ENCODE measurements at places on chromosomes 5 and 9.
A peak's percentile ranks its signal among the peaks of the same experiment; 100 is the strongest.

- DNase-seq, result no peak
Measured at GRCh38 chr9:11275158-11275695, 662.4 kb upstream of the PTPRD start.

GRCh38 chr9:107312376-107313050, 29.4 kb downstream of the RAD23B start:
- DNase-seq, result no peak

DNA sequence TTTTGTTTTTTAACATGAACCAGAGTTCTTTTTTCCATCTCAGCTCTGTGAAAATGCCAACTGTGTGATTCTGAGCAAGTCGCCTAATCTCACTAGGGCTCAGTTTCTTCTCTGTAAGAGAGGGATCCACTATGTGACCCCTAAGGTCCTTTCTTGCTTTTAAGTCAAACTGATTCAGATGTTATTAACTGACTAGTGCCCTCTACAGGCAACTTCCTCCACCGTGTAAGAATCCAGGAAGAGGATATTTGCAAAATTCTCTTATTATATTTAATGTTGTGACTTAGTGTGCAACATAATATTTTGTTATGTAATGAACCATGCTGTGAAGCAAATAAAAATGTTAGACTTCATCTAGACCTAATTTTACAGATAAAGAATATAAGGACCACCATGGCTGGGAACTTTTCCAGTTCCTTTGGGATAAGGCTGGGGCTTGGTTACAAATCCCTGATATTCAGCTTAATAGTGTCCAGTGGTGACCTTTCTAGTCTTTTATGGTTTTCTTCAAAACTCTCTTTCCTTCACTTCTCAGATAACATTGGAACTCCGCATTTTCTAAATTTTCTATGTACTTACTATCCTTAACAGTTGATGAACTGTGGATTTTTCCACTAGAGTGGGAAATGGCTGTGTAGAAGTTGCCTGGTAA, 244.7 kb downstream of the PIK3R1 start:
- DNase-seq, result peak; percentile 5

DNA sequence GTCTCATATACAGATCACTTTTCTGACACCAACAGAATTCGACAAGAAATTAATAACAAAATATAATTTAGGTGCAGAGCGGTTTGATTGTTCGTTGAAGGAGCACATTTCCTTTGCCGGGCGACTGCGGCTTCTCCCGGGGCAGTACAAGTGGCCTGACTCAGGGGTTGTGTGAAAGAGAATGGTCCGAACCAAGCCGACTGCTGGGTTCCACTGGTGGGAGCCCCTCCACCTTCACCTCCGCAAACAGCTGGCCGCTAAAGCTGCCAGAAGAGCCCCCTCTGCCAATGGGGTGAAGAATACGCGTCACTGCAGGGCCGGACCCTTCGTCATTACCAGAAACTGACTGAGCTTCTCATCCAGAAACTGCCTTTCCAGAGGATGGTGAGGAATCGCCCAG, 156.0 kb upstream of the IFNE start:
- no peak for DNase-seq

- DNase-seq, result no peak
Measured at GRCh38 chr5:122312591-122313406, 762 bp downstream of the SNCAIP start.

DNA sequence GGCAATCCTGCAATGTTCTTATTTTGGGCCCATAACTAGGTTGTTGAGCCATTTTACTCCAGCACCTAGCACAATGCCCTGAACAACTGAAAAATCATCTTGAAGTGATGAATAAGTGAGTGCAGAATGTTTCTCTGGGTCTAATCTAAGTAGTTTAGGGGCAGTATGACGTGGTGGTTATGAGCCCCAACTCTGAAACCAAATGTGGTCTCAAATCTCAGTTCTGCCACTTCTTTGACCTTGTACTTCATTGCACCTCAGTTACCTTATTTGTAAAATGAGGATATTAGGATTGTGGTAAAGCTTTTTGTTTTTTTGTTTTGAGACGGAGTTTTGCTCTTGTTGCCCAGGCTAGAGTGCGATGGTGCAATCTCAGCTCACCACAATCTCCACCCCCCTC, 80.9 kb upstream of the SNX2 start:
- no peak for DNase-seq

DNA sequence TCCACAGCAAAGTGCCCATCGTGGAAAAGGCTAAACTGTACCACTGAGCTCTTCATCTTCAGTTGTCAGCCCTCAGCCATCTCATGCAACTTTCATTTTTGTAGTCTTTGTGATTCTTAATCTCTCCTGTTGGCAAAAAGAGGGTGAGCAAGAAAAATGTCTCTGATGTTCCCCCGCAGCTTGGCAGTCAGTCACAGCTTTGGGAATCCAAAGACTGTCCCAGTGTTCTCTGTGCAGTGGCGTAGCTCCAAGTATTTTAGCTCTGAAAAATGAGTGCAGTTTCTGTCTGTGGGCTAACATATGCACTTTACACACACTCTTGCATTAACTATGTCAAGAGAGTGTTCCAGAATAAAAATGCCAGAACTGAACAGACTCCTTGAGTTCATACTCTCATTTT, 372.2 kb downstream of the TMEM232 start:
- no peak for DNase-seq

DNA sequence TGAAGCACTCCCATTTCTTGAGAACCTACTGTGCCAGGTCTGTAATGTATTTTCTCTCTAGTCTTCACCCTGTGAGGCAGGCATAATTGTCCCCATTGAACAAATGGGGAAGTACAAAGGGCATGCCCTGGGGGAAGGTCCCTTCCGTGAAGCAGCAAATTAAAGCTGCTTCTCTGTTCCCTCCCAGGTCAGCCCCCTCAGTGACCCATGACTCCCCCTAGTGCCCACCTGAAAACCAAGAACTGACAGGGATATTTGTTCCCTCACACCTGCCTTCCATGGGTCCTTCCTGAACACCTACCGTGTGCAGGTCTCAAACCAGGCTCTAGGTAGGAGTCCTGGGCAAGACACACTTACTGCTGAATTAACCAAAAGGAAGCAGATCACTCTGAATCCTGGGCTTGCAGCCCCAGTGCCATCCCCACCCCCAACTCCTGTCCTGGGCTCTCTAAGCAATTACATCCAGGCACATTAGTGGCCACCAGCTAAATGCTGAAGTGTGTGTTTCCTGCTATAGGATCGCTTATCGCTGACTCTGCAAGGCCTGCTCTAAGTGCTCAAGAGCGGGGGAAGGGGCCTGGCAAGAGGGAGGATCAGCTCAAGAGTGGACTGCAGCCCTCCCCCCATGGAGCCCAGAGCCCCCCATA, 254.8 kb downstream of the CDK5RAP2 start:
- no peak for DNase-seq

GRCh38 chr5:172860520-172861443, 26.7 kb downstream of the ERGIC1 start:
- no peak for DNase-seq

DNA sequence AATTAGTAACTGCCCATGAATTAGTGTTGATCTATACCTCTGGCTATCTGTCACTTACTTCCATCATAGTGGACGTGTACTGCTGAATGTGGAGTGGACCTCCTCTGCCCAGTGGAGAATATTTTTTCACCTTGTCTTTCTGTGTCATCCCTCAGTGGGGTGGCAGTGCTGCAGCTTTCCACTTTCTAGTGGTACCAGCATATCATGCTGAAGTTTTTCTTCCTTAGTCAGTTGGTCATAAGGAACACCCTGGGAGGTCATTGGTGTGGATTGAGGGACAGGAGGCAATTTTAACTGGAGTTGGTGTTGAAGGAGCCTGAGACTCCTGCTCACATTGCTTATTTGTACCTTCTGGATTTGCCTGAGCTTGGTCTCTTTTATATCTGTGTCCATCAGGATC, 151.7 kb upstream of the ANKH start:
- no peak for DNase-seq

- DNase-seq, result no peak
Measured at GRCh38 chr9:21684831-21685362, 117.5 kb upstream of the MTAP start.

DNA sequence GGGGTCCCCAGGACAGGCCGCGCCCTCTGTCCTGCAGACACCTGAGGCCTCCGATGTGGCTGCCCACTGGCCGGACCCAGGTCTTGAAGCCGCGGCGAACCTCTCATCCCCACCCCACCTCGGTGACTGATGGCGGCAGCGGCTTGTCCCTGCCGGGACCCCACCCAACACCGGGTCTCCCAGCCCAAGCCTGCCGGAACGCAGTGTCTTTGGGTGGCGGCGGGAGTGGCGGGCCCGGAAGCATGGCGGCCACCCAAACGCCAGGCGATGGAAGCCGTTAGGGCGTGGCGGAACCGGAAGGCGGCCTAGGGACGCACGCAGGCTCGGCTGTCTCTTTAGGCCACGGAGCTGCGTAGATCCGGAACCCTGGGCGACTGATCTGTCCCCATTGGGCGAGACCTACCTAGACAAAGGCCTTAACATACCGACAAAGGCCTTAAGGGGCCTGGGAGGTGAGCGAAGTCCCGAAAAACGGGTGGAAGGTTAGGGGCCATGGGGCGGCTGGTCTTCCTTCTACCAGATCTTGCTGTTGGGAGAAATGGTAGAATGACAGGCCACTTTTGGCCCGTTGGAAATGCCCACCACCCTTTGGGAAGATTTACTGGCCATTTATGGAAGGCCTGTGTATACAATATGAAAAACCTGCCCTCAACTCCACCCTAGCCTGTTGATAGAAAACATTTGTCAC, 94.6 kb upstream of the SMC2 start:
- DNase-seq, result no peak

GRCh38 chr5:102270036-102270435, 26.0 kb downstream of the SLCO4C1 start:
- no peak for DNase-seq

- no peak for DNase-seq
Measured at GRCh38 chr5:173535166-173535975, 81.1 kb downstream of the BOD1 start.

- DNase-seq, result no peak
Measured at GRCh38 chr5:6389946-6390530, 11.7 kb upstream of the MED10 start.

DNA sequence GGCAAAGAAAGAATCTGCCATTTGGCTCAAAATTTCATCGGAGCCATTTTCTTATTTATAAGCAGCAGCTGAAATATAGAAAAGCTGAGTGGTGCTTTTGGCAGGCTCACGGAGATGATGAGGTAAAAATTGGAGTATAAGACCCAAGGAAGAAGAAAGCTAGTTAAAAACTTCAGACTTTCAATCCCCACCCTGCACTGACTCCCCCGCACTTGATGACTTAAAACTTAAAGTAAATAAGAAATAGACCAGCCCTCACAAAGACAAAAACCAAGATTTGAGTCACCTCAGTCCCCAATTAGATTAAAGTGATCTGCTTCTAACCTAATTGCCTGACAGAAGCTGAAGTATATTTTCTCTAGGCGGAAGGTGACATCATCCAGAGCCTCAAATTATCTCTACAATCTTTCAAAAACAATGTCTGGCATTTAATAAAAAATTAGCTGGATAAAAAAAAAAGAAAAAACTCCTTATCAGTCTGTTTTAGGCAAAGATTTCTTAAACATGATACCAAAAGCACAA, 124.0 kb upstream of the PJA2 start:
- no peak for DNase-seq

GRCh38 chr5:124648902-124649467, 97.5 kb downstream of the ZNF608 start:
- no peak for DNase-seq

DNA sequence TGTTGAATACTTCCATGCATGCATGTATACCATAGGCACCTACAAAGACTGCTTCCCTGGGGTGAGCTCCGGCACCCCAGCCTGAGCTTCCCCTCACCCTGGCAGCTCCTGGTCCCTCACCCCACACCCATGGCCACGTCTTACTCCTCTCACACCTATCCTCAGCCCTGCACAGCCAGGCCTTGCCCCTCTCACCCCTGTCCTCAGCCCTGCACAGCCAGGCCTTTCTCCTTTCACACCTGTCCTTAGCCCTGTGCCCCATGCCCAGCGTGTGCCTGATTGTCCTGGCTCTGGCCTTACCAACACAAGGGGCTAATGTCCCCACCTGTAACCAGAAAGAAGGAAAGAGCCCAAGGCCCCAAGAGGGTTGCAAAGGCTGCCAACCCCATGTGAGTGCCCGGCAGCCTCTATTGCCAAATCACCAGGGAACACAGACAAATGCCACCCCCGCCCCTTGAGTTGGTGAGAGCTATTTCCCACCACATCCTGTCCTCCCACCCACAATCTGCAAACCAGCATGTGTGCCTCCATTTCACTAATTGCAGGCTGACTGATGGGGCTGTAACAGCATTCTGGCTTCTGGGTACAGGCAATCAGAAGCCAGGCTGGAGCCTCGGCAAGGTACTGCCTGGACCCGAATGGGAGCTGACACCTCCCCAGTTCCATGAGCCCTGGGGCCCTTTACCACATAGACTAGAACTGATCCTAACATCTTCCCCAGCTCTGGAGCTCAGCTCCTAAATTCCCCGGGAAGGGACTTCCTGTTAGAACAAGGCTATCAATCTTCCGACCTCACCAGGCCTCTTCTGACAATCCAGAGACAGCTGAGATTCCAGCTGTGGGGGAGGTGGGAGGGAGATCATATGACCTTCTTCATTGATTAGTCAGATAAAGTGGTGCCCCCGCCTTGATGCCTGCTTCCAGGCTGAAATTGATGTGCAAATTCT, 78.2 kb downstream of the FAM114A2 start:
- no peak for DNase-seq

DNA sequence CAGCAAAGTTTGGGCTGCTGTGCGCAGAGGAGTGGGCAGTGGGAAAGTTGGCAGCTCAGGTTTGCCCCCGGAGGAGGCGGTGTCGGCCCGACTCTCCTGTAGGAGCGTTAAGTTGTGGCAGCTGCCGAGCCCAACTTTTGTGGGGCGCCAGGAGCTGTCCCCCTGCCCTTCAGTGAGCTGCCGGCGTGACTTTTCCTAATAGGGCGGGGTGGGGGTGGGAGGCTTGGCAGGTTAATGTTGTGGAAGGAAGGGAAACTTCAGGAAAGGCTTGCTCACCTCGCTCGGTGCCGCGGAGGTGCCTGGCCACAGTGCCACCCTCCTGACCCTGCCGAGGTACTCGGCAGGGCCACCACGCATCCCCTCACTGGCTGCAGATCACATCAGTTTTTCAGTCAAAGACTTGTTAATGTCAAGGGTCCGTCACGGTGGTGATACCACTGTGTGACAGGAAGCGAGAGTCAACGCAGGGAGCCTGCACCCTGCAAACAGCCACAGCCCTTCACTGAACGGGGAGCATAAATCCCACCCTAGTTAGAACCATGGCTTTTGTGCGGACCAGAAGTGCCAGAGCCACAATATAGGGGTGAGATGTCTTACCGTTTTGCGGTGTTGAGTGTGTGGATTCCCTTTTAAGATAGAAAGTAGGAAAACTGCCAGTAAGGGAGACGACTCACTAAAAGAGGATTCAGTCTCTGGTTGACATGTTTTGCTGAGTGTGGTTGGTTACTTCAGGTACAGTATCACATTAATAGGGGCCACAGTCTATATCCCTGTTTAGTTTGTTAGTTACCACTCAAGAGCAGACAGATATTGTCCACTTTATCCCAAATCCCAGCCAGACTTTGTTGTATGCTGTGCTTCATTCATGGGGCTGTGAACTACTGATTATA, 796 bp downstream of the LNPEP start:
- peak; percentile 19 for DNase-seq

Measured in NCI-H1694 treated with DMSO at 0.1 percent for 48 hours (cell line).